ENCODE measurements at places on chromosomes 6 and 20.

GRCh38 chr20:35611482-35611881 lies 4.1 kb upstream of the SPAG4 start:
- no peaks in the 10 kb centered on the region for H3K36me3 ChIP-seq
- no peak overlapping the region for H3K27ac ChIP-seq
- peaks cover 11% of the 10 kb centered on the region for H3K4me1 ChIP-seq
- no peak for DNase-seq
- H3K4me3 ChIP-seq = no peak overlapping the region

- no peaks in the 10 kb centered on the region for H3K36me3 ChIP-seq
- H3K4me1 ChIP-seq = peaks cover 12% of the 10 kb centered on the region
- H3K27ac ChIP-seq = no peak overlapping the region
- no peaks in the 10 kb centered on the region for H3K27me3 ChIP-seq
- DNase-seq = no peak
These were observed 58.5 kb upstream of the FNDC1 start for GRCh38 chr6:159110748-159111147.

- H3K4me3 ChIP-seq = no peak overlapping the region
- DNase-seq = no peak
- no peaks in the 10 kb centered on the region for H3K36me3 ChIP-seq
- H3K27ac ChIP-seq = no peak overlapping the region
- no peaks in the 10 kb centered on the region for H3K4me1 ChIP-seq
These were observed 236.8 kb upstream of the MARCKS start for GRCh38 chr6:113620386-113620785.

DNA sequence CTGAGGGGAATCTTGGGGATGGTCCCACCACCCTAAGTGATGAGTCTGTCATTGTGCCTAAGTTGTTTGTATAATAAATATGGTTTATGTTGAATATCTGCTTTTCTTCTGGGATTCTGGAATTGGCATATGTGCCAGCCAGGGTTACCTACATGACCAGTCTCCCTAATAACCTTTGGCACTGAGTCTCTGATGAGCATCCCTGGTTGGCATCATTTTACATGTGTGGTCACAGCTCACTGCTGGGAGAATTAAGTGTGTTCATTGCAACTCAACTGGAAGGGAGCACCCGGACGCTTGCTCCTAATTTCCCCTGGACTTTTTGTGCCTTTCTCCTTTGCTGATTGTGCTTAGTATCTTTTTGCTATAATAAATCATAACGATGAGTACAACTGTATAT lies 8.1 kb downstream of the SMAP1 start:
- no peaks in the 10 kb centered on the region for H3K27me3 ChIP-seq
- no peak overlapping the region for H3K4me3 ChIP-seq
- DNase-seq = no peak
- no peaks in the 10 kb centered on the region for H3K36me3 ChIP-seq
- no peaks in the 10 kb centered on the region for H3K4me1 ChIP-seq

Data from spinal cord (tissue), 10 donors.